A673 (cell line): ENCODE measurements at places on chromosomes 11 and 22.

- no peak for DNase-seq
These were observed 149.1 kb downstream of the DSCAML1 start for GRCh38 chr11:117647872-117648271.

- DNase-seq = no peak
These were observed 203.2 kb downstream of the CASP12 start for GRCh38 chr11:104695065-104695463.

DNA sequence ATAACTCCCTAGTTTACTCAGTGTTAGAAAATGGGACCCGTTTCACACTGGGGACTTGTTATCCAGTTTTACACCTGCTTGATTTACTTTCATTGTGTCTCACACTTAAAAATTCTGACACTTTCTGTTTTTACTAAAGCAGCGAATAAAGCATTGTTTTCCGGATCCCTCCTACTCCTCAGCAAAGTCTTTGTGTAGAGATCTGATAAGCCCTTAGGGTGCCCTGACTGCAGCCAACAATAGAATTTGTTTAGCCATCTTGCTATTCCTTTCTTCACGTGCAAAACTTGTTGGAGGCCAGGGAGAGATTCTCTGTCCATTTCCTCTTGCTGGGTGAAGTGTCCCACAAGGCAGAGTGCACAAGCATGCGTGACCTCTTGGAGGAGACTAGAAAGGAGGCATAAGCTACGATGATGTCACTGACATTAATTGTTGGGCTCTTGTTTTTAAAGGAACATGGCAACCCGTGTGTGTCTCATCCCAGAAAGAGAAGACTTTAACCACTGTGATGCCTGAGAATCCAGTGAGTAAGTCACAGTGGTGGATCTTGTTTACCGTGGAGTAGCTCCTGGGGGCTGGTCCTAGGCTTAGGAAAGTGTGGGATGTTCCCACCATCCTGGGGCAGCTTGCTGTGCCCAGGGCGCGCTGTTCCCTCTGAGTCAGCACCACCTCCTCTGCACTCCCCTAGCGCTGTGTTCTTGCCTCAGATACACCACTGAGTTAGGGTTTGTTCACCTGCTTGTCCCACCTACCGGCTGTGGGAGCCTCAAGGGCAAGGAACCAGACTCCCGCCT, 27.7 kb downstream of the MICAL2 start:
- no peak for DNase-seq

DNA sequence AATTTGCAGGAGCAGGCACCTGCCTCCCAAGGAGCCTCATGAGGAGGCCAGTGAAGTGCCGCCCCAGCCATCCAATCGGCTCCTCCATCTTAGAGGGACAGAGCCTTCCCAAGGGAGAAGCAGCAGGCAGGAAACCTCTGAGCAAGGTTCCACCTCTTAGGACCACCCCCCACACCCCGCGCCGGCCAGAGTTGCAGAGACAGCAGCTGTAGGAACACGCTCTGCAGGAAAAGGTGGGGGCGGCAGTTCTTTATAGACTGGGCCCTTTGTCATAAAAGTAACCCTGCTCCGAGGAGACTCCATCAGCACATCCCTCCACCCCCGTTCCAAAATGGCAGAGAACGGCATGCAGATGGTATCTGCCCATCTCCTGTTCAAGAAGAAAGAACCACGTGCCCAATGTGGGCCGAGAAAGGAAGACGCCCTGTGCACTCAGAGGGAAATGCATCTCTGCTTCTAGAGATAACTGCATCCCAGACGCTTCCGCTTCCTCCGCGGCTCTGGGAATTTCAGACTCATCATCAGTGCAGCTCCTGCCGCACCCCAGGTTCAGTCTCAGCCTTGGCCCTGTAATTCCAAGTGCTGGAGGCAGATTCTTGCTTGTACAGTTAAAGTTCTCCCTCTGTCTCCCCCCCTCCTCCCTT, 98.5 kb downstream of the SPATA19 start:
- no peak for DNase-seq

DNA sequence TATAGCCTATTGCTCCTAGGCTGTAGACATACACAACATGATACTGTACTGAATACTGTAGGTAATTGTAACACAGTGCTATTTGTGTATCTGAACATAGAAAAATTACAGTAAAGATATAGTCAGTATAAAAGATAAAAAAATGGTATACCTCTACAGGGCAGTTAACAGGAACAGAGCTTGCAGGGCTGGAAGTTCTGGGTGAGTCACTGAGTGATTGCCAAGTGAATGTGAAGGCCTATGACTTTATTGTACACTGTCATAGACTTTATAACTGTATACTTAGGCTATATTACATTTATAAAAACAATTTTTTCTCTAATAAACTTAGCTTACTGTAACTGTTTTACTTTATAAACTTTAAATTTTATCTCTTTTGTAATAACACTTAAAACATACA, 332.4 kb upstream of the ARHGAP42 start:
- DNase-seq = no peak

- no peak for DNase-seq
These were observed 102.8 kb upstream of the NCAM1 start for GRCh38 chr11:112858289-112859023.

DNA sequence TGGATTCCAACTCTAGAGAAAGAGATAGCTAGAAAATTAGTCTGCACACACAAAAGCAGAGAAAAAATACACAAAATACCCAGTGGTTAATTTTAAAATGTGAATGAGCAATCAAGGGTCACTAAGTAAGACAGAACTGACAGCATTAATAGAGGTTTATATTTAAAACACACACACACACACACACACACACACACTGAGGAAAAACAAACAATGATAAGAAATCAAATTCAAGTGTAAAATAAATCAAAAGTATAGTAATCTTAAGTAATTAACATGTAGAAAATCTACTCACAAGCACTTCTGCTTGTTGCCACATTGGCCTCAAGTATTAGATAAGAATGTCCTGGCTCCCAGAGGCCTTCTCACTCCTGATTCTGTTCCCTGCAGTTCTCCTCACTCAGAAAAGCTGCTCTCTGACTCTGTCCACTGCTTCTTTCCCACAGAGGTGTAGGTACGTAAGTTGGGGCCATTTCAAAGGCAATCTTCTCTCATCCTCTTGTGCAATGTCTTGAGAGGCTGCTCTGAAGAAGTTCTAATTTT, 33.3 kb upstream of the OLFML1 start:
- DNase-seq = no peak

GRCh38 chr22:24315367-24315966, 44.8 kb downstream of the SPECC1L start:
- DNase-seq = no peak

DNA sequence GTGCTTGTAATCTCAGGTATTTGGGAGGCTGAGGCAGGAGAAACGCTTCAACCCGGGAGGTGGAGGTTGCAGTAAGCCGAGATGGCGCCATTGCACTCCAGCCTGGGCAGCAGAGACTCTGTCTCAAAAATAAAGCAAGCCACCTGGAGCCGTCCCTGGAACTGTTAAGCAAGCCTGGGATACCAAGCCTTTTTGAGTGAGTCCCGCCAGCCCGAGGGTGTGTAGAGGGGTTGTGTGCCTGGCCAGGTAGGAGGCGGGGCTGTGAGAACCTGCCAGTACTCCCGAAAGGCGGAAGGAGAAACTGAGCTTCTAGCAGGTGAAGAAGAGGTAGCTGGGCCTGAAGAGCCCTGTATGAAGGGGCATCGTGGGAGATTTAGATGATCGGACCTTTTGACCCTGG, 52.4 kb downstream of the TRIOBP start:
- no peak for DNase-seq

GRCh38 chr11:19910931-19911330, 198.3 kb downstream of the NAV2 start:
- DNase-seq = no peak

DNA sequence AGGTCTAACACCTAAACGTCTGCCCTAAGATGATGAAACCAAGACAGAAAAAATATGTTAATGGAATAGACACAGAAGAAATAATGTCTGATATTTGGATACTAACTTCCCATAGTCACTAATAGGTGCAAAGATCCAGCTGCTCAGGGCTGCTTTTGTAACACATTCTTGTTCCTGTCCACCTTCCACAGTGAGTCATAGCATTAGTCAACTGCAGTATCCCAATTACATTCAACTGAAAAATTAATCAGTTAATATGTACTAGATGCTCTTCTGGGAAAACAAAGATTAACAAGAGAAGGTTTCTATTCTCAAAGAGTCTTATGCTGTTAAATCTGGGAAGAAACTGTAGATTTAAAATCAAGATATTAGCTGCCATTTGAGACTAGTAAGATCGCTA, 47.6 kb downstream of the HEPHL1 start:
- no peak for DNase-seq

DNA sequence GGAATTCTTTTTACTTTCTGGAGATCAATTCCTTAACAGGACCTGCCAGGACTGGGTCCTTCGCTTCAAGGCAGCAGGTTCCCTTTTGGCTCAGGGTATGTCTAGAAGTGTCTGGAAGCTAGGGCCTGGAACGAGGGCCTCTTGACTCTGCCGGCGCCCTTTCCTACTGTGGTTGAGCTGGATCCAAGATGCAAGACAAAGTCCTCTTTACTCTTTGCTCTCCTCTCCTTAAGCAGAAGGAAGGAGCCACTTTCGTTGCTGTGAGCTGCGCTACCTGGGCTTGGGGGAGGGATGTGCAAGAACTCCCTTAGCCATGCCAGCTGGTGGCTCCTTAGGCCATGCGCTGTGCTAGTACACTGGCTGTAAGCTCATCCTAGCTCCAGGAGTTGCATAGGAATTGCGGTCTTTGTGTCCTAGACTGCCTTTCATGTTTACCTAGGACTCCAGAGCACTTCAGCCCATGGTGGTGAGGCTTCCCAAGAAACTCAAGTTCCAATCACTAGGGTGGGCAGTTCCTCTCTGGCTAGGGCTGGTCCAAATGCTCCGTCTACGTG, 18.1 kb downstream of the GLB1L2 start:
- DNase-seq = no peak
